ENCODE measurements at places on chromosomes 6 and 20.

GRCh38 chr6:35272005-35272404, 12.5 kb downstream of the ZNF76 start:
- no peak for DNase-seq

DNA sequence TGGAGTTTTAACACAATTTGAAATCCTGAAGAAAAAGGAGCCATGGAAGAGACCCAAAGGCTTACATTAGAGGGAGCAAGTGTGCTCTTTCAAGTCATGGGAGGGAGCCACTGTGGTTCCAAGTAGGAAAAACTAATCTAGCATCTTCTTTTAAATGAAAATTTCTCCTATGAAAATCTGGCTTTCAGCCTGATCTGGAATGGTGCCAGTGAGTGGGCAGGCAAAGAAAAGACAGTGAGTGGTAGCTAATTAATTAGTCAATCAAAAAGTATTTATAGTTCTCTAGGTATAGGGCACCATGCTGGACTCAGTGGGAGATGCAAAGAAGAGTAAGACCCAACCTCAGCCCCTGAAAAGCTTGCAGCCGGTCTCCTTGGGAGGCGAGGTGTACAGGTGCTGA, 21.9 kb downstream of the CAP2 start:
- no peak for DNase-seq

- DNase-seq: peak; percentile 58
Observed at GRCh38 chr6:112014483-112014882, 39.4 kb upstream of the CCN6 start.

- DNase-seq: no peak
Observed at GRCh38 chr20:2206957-2207769, 88.6 kb upstream of the TGM3 start.

DNA sequence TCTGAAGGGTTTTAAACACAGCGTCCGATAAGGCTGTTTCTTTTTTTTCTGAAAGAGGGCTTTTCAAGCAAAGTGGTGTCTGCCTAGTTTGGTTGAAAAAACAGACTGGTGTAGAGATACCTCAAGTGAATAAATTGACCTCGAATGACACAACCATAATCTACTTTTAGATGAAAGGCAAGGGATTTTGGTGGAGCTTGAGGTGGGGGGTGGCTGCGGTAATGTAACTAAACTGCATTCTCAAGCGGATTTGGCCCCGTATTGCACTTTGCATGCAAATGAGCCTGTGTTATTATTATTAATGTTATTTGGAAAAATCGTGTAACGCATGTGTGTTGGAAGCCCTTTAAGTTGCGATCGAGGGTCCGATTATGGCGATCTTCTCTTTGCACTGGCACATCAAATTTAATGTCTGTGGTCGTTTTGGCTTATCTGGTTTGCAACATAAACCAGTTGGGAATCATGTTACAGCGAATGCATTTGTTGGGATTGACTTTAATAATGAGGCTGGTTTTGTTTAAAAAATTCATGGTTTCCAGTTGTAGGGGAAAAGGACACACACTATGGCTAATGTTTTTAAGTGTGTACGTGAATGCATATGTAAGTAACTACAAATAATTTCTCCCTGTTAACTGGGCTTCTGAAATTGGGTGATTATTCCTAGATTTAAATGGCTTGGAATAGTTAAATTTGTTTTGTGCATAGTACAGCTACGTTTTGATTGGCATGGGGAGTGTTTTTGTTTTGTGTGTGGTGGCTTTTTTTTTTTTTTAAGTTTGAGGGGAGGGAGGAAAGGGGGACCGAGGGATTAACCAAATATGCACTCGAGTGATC, 1.0 kb downstream of the JARID2 start:
- DNase-seq: no peak

GRCh38 chr6:104526376-104526775, 333.3 kb downstream of the HACE1 start:
- DNase-seq: no peak

DNA sequence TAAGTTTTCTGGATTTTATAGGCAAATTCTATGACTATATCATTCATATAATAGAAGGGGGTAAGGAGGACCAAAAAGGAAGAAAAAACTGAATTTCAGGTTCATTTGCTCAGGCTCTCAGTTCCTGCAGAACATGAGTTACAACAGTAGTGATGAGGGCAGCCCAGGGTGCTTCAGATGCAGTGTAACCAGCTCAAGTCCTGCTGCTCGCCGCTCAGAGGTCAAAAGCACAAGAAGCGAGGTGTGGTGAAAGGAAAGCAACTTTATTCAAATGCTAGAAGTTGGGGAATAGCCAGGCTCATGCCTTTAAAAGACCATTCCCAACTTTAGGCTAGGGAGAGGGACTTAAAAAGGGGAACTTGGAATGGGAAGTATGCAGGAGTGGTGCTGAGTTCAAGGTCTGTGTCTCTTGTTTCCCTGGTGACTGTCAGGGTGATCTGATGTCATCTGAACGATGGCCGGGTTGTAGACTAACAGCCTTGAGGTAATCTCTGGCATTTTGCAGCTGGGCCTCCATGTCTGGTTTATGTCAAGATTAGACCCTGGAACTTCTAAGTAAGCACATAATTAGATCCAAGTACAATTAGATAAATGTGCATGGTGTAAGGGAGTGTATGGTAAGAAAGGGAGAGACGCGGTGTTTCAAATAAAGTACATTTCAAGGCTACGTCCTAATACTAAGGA, 14.5 kb upstream of the SEC63 start:
- DNase-seq: no peak

GRCh38 chr6:145292066-145292465, 443.3 kb downstream of the EPM2A start:
- DNase-seq: no peak

DNA sequence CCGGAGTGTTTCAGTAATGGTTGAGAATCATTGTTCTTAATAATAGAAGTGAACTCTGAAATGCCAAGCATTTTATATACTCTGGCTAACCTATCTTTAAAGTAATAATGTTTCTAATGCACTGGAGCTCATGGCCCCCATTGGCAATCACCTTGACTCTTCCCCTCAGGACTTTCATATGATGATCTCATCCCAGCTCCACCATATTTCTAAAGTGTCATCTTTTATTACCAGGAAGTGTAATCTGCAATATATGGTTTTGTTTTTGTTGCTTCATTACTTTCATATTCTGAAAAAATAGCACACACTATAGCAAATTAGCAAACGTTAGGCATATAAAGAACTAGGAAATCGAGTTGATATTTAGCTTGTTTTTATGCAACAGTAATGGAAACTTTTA, 60.3 kb downstream of the TULP4 start:
- DNase-seq: no peak

DNA sequence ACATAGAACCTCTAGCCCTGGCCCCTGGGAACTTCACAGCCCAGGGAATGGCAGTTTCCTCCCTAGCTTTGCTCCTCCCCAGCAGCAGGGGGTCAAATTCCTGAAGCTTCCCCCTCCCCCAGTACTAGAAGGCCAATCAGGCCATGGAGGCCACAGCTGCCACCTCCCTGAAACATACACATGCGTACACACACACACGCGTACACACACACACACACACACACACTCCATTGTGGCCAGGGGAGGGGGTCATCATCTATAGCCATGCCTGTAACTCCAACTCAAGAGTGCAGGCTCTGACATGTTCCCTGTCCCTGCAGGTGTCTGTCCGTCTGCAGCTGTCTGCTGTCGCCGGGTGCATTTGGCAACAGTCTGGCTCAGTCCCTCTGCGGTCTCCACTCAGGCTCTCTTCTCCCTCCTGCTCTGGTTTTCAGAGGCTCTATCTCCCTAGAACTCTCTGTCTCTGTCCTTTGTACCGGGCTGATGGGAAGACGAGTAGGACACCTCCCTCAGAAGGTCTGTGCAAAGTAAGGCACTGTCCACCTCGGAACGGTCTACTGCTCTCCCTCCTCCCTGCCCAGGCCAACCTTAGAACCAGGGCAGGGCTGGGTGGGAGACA, 1.4 kb downstream of the LRFN2 start:
- no peak for DNase-seq

GRCh38 chr6:137820425-137820824, 46.6 kb upstream of the TNFAIP3 start:
- DNase-seq: no peak
